ENCODE measurements at places on chromosomes 11 and 22. TPM values are rescaled to one million over a fixed set of nuclear protein-coding genes. Genes with fewer than 3 reads are reported as not detected.

Gene TTC28
- total RNA-seq, result 0.97 TPM

GRCh38 chr11:106331176-106331575 lies 253.7 kb downstream of the AASDHPPT start:
- DNase-seq, result no peak
- H3K27me3 ChIP-seq, result no peaks in the 10 kb centered on the region
- H3K4me1 ChIP-seq, result no peaks in the 10 kb centered on the region
- no peak overlapping the region for H3K27ac ChIP-seq
- H3K36me3 ChIP-seq, result no peaks in the 10 kb centered on the region
- no peak overlapping the region for H3K4me3 ChIP-seq

Gene ELMOD1
- not detected for total RNA-seq

GRCh38 chr11:26193694-26194365 lies 138.1 kb upstream of the ANO3 start:
- H3K4me1 ChIP-seq, result no peaks in the 10 kb centered on the region
- no peaks in the 10 kb centered on the region for H3K27me3 ChIP-seq
- H3K27ac ChIP-seq, result no peak overlapping the region
- no peaks in the 10 kb centered on the region for H3K36me3 ChIP-seq
- no peak for DNase-seq

DNA sequence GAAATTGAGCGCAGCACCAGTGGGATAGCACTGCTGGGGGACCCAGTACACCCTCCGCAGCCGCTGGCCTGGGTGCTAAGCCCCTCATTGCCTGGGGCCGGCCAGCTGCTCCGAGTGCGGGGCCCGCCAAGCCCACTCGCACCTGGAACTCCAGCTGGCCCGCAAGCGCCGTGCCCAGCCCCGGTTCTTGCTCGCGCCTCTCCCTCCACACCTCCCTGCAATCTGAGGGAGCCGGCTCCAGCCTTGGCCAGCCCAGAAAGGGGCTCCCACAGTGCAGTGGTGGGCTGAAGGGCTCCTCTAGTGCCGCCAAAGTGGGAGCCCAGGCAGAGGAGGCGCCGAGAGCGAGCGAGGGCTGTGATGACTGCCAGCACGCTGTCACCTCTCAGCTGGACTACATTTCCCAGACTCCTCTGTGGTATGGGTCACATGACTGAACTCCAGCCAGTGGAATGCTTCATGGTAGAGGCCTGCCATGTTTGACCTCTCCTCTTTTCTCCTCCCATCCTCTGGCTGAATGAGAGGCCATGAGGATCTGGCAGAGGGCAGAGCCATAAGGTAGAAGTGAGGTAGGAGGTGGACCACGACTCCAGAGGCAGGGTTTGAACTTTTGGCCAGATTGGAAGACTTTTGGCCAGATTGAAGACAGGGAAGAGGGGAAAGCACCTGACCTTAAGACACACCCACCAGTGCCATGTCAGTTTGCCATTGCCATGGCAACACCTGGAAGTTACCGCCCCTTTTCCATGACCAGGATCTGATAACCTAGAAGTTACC lies 6.2 kb downstream of the MRGPRD start:
- H3K4me3 ChIP-seq, result no peak overlapping the region
- H3K36me3 ChIP-seq, result no peaks in the 10 kb centered on the region
- peak; percentile 21 for DNase-seq
- peak overlapping the region; percentile 75 for H3K27ac ChIP-seq
- peaks cover 3% of the 10 kb centered on the region for H3K27me3 ChIP-seq
- peaks cover 3% of the 10 kb centered on the region for H3K4me1 ChIP-seq

GRCh38 chr11:120089036-120090001 lies 48.6 kb downstream of the TRIM29 start:
- H3K4me1 ChIP-seq, result peaks cover 3% of the 10 kb centered on the region
- H3K4me3 ChIP-seq, result no peak overlapping the region
- H3K36me3 ChIP-seq, result peaks cover 2% of the 10 kb centered on the region
- DNase-seq, result no peak

- DNase-seq, result no peak
- H3K27ac ChIP-seq, result no peak overlapping the region
- no peaks in the 10 kb centered on the region for H3K36me3 ChIP-seq
- H3K4me3 ChIP-seq, result no peak overlapping the region
- peaks cover 11% of the 10 kb centered on the region for H3K27me3 ChIP-seq
These were observed 17.6 kb upstream of the MGAT3 start for GRCh38 chr22:39439170-39439569.

Gene SLC6A5
- not detected for total RNA-seq

- no peak overlapping the region for H3K27ac ChIP-seq
- H3K27me3 ChIP-seq, result peaks cover 15% of the 10 kb centered on the region
- H3K36me3 ChIP-seq, result no peaks in the 10 kb centered on the region
- H3K4me1 ChIP-seq, result no peaks in the 10 kb centered on the region
- DNase-seq, result no peak
These were observed 29.1 kb upstream of the AQP11 start for GRCh38 chr11:77560605-77561004.

Gene ANKRD13D
- 185 TPM for total RNA-seq

Gene NLRP6
- total RNA-seq, result 34.0 TPM

DNA sequence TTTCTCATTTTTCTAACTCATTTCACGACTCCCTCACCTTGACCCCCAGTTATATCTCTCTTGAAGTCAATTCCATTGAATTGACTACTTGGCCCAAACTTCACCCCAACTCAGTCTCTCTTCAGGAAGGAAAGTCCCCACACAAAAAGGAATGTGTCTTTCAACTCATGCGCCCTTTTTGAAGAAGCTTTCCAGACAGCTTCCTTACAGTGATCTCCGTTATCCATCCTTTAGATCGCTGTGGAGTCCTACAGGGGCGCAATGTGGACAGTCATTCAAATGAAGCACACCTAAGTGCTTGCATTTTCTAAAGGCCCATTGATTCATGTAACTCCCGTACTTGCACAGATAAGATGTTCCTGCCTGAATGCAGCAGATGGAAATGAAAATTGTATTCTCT lies 101.1 kb upstream of the VPREB1 start:
- H3K27ac ChIP-seq, result no peak overlapping the region
- H3K4me1 ChIP-seq, result no peaks in the 10 kb centered on the region
- no peak overlapping the region for H3K4me3 ChIP-seq
- H3K27me3 ChIP-seq, result peaks cover 63% of the 10 kb centered on the region
- no peak for DNase-seq

DNA sequence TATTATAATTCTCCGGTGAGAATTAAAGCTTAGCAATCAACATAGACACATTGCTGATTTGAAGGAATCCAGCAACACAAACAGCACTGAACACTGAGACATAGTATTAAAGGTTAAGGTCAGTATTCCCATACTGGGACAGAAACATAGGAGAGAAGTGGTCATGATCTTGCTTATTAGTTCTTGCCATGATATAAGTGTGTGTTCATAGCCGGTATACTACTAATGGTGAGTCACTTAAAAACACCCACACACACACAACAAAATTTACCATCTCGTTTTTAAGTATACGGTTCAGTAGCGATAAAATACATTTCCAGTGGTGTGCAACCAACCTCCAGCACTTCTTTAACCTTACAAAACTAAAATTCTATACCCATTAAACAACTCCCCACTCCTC lies 96.3 kb downstream of the C11orf65 start:
- DNase-seq, result no peak
- H3K27me3 ChIP-seq, result no peaks in the 10 kb centered on the region
- H3K36me3 ChIP-seq, result peaks cover 49% of the 10 kb centered on the region
- no peaks in the 10 kb centered on the region for H3K4me1 ChIP-seq

Gene TMEM132A
- total RNA-seq, result 0.80 TPM

GRCh38 chr11:111413849-111414248 lies 34.8 kb upstream of the POU2AF1 start:
- H3K27ac ChIP-seq, result no peak overlapping the region
- H3K4me3 ChIP-seq, result no peak overlapping the region
- H3K27me3 ChIP-seq, result peaks cover 3% of the 10 kb centered on the region

DNA sequence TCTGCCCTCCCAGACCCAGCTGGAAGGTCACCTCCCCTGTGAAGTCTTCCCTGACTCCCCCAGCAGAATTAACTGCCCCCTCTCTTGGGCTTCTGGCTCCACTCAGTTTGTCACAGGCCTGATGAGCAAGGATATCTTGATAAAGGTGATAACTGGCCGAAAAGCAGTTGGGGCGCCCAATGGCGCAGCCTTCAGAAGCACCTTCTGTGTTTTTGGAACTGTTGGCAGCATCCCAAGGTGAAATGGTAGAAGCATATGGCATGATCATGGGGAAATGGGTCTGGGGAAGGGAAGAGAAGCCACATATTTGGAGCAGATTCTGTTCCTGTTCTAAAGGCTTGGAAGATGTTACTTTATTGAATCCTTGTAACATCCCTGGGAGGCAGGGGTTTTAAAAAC lies 2.8 kb upstream of the TAB1 start:
- no peak overlapping the region for H3K4me3 ChIP-seq
- no peak overlapping the region for H3K27ac ChIP-seq
- peaks cover 7% of the 10 kb centered on the region for H3K36me3 ChIP-seq
- H3K4me1 ChIP-seq, result peaks cover 11% of the 10 kb centered on the region
- no peak for DNase-seq

Gene MS4A15
- total RNA-seq, result not detected

DNA sequence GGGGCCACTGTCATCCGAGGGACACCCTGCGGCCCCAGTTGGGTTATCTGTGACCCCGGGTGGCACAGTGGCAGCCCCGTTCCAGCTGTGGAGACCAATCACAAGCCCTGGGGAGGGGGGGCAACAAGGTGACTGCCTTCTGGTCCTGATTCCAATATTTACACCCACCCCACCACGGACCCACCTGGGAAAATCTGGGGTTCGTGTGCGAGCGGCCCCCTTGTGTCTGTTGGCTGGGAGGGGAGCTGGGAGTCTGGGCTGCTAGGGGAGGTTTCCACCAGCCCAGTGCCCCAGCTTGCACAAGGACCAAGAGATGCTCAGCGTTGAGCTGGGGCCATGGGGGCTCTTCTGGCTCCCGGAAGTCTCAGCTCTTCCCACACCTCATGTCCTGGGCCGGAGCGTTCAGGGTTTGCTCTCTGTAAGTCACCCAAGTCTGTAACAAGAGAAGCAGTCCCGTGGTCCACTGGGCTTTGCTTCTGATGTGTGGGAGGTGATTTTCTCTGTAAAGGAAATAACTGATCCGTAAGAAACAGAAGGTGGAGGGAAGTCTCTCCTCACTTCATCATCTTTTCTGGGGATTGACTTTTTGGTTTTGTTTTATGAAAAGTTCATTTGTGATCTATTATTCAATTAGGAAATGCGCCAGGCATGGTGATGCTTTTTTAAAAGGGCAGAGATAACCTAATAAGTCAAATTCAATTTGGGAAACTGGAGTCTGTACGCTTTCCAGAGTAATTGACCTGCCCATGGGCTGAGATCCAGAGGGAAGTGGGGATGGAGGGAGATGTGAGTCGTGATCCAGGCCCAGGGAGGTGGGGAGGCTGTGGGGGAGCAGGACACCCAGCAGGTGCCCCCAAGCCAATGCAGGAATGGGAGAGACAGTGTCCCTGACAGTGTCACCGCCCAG lies 22.4 kb upstream of the GAL start:
- no peaks in the 10 kb centered on the region for H3K36me3 ChIP-seq
- H3K4me3 ChIP-seq, result no peak overlapping the region
- peaks cover 2% of the 10 kb centered on the region for H3K4me1 ChIP-seq
- peaks cover 2% of the 10 kb centered on the region for H3K27me3 ChIP-seq
- H3K27ac ChIP-seq, result no peak overlapping the region

- no peak for DNase-seq
- peaks cover 12% of the 10 kb centered on the region for H3K27me3 ChIP-seq
These were observed 33.7 kb upstream of the USP47 start for GRCh38 chr11:11807811-11808782.

DNA sequence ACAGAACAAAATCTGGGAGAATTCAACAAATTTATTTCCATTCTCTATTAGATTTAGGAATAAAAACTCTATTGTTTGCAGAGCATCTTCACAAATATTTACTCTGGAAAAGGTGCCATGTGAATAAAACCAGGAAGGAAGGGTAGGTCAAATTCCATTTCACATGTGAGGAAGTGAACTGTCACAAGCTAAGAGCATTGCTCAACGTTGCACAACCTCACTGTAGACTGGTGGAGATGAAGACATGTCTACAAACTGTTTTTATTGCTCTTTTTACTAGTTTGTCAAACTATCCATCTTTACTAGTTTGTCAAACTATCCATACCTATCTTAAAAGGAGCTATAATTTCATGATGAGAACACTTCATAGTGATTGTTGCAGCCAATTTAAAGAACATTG lies 236.4 kb downstream of the CNTN5 start:
- H3K27me3 ChIP-seq, result no peaks in the 10 kb centered on the region
- H3K36me3 ChIP-seq, result no peaks in the 10 kb centered on the region
- H3K4me3 ChIP-seq, result no peak overlapping the region

Gene MED19
- 14.0 TPM for total RNA-seq

- peak; percentile 77 for DNase-seq
- H3K4me3 ChIP-seq, result peak overlapping the region; percentile 94
- H3K36me3 ChIP-seq, result peaks cover 4% of the 10 kb centered on the region
- peaks cover 11% of the 10 kb centered on the region for H3K27me3 ChIP-seq
- peak overlapping the region; percentile 88 for H3K27ac ChIP-seq
These were observed 603 bp downstream of the ESRRA start for GRCh38 chr11:64305691-64306562.

DNA sequence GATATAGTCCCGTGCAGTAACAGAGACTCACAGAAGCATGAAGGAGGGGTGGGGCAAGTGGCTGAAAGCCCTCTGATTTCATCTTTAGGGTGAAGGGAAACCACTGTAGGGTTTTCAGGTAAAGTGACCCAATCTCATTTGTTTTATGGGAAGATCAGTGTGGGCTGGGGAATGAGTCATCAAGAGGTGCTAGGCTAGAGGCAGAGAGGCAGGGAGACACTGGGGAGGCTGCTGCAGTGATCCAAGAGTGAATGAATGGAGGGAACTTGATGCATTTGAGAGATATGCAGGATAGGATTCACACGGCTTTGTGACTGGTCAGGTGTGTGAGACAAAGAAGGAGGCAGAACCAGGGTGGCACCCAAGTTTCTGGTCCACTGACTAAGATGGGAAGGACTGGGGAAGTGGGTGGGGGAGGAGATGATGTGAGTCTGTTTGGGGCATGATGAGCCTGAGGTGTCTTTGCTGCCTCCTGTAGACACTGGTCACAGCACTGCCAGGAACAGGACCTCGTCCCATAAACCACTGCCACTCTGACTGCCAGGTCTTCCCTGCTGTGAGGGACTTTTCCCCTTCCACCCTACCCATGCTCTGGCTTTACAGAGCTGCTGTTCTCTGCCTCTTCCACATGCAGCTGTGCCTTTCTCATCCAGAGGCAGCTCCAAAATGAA lies 239.0 kb downstream of the TENM4 start:
- no peaks in the 10 kb centered on the region for H3K36me3 ChIP-seq
- no peaks in the 10 kb centered on the region for H3K4me1 ChIP-seq
- DNase-seq, result no peak
- peaks cover 2% of the 10 kb centered on the region for H3K27me3 ChIP-seq

All from activated naive CD8-positive, alpha-beta T cell treated with anti-CD3 and anti-CD28 coated beads, Interleukin-2, amount 10 ng/mL, durations not matched to agents 7 days and 5 days (primary cell).